ENCODE measurements at places on chromosomes 4 and X.

GRCh38 chr4:40327340-40327739, 7.8 kb upstream of the CHRNA9 start:
- DNase-seq: no peak

GRCh38 chr4:171954650-171955049, 141.4 kb downstream of the GALNTL6 start:
- DNase-seq: no peak

GRCh38 chr4:163818673-163819072, 324.2 kb downstream of the TMA16 start:
- DNase-seq: no peak

DNA sequence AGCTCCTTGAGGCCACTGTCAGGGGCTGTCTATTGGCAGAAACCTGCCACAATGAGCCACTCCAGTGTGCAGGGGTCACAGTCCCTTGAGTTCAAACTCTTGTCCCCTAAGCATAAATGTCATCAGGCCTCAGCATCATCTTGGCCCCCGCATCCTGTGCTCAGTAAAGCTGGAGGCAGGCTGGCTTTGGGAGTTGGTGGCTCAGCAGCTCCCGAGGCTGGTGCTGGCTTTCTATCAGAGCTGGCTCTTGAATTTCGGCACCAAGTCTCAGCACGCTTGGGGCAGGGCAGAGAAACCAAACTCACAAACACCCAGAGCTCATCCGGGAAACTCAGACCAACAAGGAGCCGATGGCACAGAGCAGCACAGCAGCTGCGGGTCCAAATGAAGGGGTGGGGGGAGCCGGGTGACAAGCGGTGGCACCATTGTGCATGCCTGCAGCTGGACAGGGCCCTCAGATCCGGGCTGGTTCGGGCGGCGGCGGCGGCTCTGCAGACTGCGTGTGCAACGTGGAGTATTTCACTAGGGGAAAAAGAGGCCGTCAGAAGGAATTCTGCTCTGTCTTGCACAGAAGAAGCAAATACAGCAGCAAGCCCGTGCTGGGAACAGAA, 75.5 kb downstream of the MTMR1 start:
- DNase-seq: no peak

DNA sequence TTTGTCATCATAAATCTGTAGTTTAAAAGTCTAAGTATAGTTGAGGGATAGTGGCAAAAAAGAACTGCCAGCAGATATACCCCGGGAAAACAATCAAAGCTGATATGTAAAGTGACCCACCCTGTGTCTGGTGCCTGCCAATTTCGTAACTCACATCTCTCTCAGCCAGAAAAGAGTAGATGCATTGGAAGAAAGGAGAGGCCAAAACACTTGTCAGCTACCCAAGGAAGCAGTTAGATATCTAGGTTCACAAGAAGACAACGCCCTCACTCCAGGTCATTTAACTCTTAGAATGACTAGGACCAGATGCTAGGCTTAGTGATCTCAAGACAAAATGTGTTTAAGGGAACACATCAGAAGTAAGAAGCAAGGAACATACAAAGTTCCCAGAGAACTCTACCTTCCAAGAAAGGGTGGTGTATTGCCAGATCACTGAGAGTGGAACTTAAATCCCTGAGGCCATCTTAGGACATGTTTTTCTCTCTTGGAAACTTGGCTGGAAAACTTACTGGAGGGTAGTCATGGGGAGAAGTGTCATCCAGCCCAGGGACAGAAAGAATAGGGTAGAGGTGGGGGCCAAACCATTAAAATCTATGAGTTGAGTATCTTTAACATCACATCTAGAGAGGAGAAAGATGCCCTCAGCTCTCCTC, 125.9 kb downstream of the SHISA3 start:
- no peak for DNase-seq

DNA sequence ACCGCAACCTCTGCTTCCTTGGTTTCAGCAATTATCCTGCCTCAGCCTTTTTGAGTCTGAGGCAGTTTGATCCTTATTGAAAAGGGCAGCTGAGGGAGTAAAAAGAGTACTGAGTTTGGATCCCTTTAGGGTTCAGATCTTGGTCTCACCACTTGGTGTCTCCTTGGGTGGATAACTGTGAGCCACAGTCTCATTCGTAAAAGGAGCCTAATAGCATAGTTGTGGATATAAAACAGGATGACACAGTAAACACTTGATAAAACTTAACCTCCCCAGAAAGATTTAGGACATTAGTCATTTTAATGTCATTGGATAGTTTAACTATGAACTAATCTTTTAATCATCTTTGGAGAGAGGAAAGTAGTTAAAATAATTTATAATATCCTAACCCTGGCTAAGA, 173.0 kb downstream of the ANK2 start:
- no peak for DNase-seq

DNA sequence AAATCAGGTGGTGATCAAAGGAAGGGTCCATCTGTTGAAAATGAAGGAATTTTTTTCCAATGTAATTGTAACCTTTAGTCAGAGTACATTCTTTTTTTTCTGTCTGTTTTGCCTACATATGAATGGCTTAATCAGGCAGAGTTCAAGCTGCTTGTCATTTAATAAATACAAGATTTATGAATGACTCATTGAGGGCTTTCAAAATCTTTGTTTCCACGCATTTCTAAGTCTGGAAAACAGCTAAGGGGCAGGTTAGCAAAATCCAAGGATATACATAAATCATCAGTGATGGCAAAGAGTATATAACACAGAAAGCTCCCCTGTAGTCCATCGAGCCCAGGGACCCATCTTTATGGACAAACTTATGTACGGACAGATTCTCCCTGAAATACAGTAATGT, 1.8 kb downstream of the CA5B start:
- DNase-seq: no peak

DNA sequence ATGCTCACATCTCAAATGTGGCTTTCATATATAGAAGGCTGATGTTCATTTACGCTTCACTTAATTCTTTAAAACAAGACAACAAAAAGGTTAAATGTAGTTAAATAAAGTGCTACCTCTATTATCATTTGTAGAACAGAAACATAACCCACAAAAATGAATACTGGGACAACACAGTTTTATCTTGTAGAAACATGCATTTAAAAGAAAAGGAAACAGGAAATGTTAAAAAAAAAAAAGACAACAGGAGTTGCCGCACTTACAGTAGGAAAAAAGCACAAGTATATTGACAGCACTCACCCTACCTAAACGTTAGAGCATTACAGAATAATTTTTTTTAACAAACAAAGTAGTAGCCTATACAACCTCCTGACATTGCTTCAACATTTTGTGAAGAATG, 4.8 kb downstream of the THOC2 start:
- DNase-seq: no peak

GRCh38 chrX:3066555-3066954, 25.3 kb downstream of the ARSF start:
- DNase-seq: no peak

- DNase-seq: no peak
These were observed 307.5 kb upstream of the ANXA10 start for GRCh38 chr4:167784826-167785225.

- DNase-seq: no peak
These were observed 30.2 kb upstream of the GRIA3 start for GRCh38 chrX:123153846-123154335.

GRCh38 chr4:154361450-154361849, 130.1 kb downstream of the DCHS2 start:
- no peak for DNase-seq

DNA sequence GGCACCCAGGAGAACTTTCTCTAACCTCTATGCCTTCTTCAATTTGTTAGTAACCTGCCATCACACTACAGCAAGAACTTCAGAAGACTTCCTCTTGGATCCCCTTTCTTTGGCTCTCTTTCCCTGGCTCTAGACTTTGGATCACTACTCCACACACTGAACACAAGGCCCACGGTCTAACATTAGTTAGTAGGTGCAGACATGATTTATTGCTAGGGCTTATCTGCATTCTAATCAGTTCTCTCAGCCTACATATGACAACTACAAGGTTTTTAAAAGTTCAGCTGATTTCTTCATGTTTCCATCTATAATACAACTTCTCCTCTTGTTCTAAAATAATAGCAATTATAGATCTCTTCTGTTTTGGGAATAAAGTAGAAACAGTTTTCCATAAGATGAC, 209.1 kb upstream of the ANXA10 start:
- no peak for DNase-seq

GRCh38 chr4:11271263-11271662, 157.4 kb downstream of the HS3ST1 start:
- no peak for DNase-seq

DNA sequence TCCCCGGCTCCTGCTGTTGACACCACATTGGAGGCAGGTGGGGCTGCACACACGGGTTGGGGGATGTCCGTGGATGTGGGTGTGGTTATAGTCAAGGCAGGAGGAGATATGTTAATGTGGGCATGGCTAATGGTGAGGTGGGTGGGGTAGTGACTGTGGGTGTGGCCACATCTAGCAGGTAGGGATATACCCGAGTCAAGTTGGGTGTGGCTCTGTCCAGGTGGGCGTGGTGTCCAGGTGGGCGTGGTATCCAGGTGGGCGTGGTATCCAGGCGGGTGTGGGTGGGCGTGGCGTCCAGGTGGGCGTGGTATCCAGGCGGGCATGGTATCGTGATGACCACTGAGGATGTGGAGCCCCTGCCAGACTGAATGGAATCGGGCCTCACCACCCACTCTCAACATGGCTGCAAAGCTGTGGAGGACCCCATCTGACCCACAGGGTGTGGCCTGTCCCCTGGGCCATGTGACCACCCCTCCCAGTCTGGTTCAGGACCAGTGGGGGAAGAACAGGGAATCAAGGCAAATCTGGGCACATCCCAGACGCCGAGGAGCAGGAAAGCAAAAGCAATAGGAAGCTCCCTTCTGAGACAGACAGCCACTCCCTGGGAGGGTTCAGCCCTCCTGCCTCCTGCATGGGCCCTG, 21.0 kb downstream of the MAN2B2 start:
- no peak for DNase-seq

DNA sequence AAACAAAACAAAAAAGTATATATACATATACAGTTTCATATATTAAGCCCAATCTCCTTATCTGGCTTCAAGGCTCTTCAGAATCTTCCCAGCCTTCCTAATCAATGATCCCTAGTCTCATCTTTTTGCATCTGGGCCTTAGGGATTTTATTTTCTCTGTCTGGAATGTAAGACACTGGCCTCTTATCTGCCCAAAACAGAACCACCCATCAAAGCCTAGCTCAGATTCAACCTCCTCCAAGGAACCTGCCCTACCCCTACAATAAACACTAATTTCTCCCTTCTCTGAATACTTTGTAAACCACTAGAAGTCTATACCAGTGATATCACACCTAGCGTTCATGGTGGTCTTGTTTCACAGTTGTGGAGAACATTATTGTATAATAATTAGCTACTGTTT, 23.2 kb upstream of the GAB1 start:
- DNase-seq: no peak

DNA sequence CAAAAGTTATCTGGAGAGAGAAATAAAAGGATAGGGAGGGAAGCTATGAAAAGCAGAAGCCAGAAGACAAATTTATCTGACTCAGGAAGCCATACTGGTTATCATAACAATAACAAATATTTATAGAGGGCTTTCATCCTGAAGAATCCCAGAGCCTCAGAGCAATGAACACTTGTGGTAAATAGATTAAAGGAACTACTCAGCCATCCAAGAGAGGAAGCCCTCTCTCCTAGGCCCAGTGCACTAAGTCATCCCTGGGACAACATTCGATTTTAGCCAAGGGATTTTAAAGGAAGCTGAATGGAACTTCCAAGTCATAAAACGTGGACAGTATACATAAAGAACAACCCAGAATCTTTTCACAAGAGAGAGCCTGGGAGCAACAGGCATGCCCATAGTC, 76.9 kb downstream of the COL4A6 start:
- no peak for DNase-seq

DNA sequence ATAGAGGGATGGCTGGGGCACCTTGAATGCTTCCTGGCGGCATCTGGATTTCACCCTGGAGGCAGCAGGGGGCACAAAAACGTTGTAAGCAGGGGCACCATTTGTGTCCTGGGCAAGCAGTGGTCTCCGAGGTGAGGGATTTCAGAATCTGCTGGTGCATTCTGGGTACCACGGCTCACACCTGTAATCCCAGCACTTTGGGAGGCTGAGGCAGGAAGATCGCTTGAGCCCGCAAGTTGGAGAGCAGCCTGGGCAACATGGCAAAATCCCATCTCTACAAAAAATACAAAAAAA, 16.8 kb upstream of the TBC1D14 start:
- DNase-seq: no peak

- DNase-seq: no peak
These were observed 904.1 kb downstream of the RPA4 start for GRCh38 chrX:97787849-97788248.

DNA sequence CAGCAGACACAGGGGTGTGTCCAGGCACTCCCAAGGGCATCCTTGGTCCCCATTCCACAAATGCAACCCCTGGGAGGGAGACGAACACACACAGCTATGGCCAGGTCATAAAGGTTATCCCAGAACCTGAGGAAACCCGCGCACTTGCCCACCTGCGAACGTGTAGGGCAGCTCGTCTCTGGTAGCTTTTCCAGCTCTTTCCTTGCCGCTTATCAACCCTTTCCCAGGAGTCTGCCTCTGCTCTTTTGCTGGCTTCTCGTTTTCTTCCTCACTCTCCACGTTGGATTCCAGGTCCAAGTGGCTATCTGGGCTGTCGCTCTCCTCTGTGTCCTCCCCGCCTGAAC, 13.5 kb downstream of the NOP14 start:
- no peak for DNase-seq

DNA sequence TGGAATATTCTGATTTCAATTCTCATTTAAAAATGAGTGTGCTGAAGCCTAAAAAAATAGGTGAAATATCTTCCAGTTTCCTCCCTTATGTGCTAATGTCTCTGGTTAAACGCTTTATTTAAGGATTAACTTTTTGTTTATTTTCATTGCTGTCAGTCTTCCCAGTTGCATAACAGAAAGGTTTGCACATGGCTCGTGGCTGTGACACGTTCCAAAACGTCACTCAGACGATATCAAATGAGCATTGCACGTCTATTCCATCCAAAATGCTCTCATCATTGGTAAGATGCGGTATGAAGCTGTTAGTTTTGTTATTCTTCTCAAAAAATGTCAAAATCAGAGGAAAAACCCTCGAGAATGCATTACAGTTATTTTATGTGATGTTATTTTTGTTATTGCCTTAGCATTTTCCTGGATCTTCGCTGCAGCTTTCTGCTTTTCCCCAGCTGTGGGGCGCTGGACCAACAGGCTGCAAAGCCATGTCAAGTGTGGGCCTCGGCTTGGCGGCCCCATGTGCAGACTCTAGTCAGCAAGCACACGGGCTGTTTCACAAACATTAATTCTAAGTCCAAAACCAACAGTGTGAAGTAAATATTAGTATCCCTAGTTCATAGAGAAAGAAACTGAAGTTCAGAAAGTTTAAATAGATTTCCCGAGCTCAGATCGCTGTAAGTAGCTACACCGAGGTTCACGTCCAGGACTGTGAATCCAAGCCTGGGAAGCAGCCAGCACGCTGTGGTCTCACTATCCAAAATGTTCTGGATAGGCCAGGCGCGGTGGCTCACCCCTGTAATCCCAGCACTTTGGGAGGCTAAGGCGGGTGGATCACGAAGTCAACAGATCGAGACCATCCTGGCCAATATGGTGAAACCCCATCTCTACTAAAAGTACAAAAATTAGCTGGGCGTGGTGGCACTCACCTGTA, 793.4 kb upstream of the FRG1 start:
- DNase-seq: no peak
